ENCODE measurements at places on chromosomes 5 and 9.
A peak's percentile ranks its signal among the peaks of the same experiment; 100 is the strongest.

DNA sequence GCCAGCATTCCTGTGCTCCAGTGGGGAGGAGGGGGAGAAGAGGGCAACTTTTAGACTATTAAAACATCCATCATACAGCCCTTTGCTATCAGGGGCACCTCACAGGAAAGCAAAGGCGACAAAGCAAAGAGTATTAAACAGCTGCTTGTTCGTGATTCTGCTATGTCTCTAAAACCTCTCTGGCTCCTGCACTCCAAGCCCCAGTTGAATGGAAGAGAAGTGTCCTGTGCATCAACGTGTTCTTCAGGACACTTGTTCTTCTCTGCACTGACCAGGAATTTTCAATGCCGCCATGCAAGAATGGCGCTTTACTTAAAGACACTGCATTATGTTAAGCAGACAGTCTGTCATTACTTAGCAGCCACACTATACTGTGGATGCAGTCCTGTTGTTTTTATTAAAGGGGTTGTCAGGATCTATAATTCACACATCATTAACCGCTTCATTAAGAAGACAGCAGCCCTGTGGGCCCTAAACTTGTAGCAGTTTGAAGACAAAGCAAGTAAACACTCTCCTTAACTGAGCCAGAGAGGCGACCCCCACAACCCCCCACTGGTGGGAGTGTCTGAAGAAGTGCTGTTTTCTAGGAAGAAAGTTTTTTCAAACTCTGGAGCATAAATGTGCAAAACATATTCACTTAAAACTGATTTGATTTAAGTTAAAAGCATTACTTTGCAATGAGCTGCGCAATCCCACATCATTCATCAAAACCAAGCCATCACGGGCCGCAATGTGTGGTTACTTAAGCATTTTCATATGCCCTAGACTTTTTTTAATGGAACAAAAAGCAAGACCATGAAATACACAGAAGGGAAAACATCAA lies 164.5 kb downstream of the ZNF608 start:
- DNase-seq: no peak

DNA sequence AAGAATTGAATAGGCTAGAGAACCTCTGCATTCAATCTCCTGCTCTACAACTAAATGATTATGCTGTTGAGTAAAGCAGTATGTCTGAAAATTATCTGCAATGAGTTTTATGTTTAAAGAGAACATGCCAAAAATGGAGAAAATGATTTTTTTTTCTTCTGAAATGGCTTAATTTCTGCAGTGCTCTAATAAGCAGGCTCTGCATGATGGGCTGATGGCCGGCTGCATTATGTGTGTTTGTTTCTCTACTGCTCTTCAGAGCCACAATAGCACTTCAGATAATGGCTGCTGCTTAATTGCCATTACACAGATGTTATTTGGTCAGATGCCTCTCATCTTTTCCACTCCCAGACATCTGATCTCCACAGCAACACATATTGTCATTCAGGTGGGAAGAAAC lies 286.4 kb upstream of the DMAC1 start:
- peak; percentile 98 for DNase-seq

- peak; percentile 34 for DNase-seq
Observed at GRCh38 chr9:83199240-83199639, 136.3 kb upstream of the RASEF start.

- no peak for DNase-seq
Observed at GRCh38 chr5:5767286-5767928, 344.9 kb downstream of the ICE1 start.

DNA sequence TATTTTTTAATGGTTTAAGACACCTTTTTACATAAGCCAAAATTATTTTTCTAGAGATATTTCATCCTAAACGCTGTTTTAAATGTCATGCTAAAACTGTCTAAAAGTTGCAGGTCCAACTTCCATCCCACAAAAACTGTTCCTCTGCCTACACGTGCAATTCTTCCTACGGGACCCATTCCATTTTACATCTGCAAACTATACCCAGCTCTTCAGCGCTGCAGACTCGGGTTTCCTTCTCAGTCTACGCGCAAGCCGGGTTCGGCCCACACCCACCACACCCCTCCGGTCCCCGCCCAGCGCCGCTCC lies 8.7 kb downstream of the RANBP6 start:
- no peak for DNase-seq
